ENCODE measurements at places on chromosomes 4 and X.

GRCh38 chr4:68267433-68267944 is 22.0 kb upstream of the TMPRSS11B start:
- no peak for DNase-seq

- no peak for DNase-seq
Observed at GRCh38 chr4:92830771-92831170, 527.0 kb downstream of the GRID2 start.

DNA sequence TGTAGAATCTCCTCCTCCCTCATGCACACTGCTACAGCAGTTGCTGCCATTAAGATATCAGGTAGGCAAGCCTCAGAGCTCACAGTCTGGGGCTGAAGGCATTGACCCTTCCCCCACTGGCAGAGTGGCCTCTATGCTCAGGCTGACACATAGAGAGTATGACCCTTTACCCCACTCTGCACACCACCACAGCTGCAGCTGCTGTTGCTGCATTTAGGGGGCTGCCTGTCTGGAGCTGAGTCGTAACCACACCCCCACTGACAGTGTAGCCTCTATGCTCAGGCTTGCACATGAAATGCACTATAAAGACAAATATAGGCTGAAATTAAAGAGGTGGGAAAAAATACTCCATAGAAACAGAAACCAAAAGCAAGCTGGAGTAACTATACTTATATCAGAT is 289.3 kb upstream of the PABPC4L start:
- DNase-seq = no peak

DNA sequence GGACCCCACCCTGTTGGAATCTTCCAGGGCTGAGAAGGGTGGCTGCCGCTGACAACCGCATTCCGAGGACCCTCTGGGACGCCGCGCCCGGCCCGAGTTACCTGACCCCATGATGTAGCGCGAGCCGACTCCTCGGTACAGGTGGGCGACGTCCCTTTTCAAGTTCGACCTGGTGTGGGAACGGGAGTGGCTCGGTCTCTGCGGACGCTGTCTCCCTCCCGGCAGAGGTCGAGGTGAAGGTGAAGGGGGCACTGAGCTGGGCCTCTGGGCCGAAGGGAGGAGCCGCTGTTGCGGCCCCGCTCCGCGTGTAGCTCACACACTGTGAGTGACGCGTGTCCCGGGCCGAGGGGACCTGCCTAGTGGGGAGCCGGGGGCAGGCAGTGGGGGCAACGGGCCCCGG is 4.5 kb downstream of the GTPBP6 start:
- DNase-seq = no peak

- DNase-seq = no peak
Observed at GRCh38 chr4:185270037-185270436, 60.6 kb downstream of the SNX25 start.

- no peak for DNase-seq
Observed at GRCh38 chr4:20394512-20394911, 142.8 kb downstream of the SLIT2 start.

- DNase-seq = peak; percentile 51
Observed at GRCh38 chr4:143482840-143483239, 30.7 kb upstream of the SMARCA5 start.

- DNase-seq = no peak
Observed at GRCh38 chr4:153765894-153766293, 6.1 kb upstream of the RNF175 start.

- no peak for DNase-seq
Observed at GRCh38 chr4:90163872-90164271, 36.7 kb downstream of the CCSER1 start.

- no peak for DNase-seq
Observed at GRCh38 chrX:70485466-70485865, 40.8 kb downstream of the DLG3 start.

DNA sequence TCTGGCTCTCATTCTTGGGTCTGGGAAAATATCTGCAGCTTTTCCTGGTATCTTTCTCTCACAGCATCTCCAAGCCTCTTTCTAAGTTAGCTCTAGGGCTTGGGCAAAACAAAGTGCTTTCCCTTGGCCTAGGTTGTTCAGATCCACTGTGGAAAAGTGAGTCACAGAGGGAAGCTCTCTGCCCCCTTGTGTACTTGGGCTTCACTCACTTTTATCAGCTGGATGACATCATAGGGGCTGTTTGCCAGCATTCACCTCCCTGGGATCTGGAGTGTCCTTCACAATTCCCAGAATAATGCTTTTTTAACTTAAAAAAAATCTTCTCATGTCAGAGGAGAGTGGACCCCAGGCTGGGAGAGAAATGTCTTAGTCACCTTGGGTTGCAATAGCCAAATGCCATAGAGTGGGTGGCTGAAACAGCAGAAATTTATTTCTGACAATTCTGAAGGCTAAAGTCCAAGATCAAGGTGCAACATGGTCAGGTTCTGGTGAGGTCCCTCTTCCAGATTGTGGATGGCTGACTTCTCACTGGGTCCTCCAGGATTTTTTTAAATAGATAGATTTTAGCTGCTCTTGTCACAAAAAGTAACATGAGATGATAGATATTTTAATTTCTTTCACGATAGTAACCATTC is 247.8 kb downstream of the SH2D1A start:
- no peak for DNase-seq
